ENCODE measurements at places on chromosomes 5 and 9.
A peak's percentile ranks its signal among the peaks of the same experiment; 100 is the strongest.

DNA sequence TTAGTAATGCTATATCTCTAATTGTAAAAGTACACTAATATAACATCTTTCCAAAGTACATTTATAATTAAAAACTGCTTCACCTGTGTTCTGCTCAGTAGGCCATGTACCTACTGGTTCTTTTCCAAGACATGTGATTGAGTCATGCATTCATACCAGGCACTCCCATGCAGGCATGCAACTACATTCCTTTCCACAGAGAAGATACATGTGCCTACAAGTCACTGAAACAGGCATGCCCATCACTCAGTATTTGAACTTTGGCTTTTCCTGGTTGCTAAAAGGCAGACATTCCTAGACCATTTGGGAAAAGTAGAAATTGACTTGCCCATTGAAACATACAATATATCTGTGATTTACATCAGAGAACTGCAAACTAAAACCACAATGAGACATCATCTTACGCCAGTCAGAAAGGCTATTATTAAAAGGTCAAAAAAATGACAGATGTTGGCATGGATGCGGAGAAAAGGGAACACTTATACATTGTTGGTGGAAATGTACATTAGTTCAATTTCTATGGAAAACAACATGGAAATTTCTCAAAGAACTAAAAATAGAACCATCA lies 148.3 kb upstream of the MOCS2 start:
- DNase-seq, result no peak

GRCh38 chr5:16552666-16553343 lies 64.0 kb downstream of the RETREG1 start:
- DNase-seq, result peak; percentile 47

GRCh38 chr9:4106081-4106759 lies 193.6 kb downstream of the GLIS3 start:
- no peak for DNase-seq

- DNase-seq, result no peak
These were observed 38.7 kb upstream of the UBTD2 start for GRCh38 chr5:172322028-172322965.

GRCh38 chr9:26078706-26079105 lies 400.5 kb upstream of the TUSC1 start:
- DNase-seq, result no peak

DNA sequence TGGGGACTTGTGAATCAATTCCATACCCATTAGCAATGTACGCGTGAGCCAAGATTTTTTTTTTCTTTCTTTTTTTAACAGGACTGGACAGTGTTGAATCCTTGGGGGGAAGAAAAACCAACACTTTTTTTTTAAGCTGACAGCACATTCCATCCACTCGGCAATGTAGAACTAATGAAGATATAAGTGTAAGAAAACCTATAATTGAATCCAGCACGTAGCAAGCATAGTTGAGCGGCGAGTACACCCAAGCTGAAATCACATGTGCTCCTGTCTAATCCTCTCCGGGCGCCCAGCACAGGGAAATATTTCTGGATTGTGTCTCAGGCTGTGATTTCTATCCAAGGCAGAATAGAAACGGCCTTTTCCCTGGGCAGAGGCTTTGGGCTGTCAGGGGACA lies 118.2 kb downstream of the BOD1 start:
- no peak for DNase-seq

DNA sequence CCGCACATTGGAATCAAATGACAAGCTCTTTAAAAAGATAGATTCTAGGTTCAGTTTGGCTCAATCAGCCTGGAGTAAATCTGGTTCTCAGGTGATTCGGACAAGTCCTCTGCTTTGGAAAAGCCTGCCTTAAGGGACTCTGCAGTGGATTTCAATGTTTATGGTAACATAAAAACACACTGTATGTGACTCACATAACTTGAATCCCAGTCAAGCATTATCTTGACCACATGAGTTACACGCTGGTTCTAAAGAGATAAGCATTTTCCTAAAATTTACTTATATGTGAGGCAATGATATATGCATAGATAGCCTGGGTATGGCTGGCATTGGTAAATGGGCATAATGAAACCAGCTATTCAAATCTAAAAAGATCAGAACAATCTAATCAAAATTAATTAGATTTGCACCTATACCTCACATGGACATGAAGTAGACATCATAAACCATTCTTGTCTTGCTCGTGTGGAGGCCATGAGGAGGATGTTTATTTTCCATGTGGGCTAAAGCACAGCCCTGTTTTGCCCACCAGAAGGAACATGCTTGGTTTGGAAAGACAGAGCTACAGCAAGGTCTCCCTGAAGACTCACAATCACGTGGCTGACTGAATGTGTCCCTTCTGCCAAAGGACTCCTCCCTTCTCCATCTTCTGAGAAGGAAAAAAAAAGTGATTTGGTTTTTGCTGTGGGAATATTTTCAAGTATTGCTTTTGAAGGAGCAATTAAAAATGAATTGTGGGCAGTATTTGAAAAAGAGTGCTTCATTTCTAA lies 351.7 kb downstream of the DIRAS2 start:
- no peak for DNase-seq

GRCh38 chr9:10661994-10662393 lies 49.2 kb upstream of the PTPRD start:
- no peak for DNase-seq

GRCh38 chr9:71854811-71855210 lies 56.2 kb downstream of the ABHD17B start:
- DNase-seq, result no peak

DNA sequence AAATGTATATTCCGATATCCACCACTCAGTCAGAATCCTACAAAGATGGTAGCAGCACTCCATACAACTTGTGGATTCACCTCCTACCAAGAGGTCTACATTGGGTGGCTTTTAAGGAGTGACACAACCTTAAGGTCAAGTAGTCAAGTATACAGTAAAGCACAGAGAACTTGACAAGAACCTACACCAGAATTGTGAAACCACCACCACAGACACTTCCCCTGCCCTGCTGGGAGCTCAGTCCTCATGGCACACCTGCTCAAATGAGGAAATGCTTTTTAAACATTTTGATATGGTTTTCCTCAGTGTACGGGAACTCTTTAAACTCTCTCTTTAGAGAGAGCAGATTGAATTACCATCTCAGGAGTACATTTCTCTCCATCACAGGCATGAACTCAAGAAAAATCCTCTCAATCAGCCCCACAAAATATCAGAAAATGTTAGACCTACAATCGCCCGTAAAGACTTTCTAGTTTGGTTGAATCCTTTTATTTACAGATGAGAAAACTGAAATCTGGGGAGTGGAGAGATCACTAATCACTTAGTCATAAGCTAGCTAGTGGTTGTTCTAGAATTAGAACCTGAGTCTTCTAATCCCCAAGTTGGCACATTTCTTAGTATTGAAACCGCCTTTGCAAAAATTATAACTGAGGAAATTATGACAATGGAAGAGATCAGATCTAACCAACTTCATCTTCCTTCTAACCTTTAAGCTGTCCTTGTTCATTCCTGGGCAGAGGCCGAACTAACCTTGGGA lies 38.5 kb upstream of the NR4A3 start:
- DNase-seq, result no peak

DNA sequence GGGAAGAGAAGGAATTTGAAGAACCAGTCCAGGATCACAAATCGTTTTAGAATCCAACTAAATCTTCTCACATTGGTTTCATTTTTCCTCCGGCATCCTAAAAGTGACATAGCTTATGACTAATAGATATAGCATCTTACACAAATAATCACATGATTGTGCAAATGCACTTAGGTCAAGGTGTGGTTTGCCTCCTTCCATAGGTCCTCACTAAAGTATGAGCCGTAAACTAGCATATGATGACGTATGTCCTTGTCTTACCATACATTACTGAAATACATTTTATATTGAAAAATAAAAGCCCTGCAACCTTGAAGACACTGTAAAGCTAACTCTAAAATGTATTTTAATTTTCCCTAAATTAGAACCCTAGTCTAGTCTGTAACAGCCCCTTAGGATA lies 362.7 kb upstream of the ADAMTS16 start:
- no peak for DNase-seq

- no peak for DNase-seq
These were observed 20.6 kb downstream of the IRF1 start for GRCh38 chr5:132470010-132470392.

DNA sequence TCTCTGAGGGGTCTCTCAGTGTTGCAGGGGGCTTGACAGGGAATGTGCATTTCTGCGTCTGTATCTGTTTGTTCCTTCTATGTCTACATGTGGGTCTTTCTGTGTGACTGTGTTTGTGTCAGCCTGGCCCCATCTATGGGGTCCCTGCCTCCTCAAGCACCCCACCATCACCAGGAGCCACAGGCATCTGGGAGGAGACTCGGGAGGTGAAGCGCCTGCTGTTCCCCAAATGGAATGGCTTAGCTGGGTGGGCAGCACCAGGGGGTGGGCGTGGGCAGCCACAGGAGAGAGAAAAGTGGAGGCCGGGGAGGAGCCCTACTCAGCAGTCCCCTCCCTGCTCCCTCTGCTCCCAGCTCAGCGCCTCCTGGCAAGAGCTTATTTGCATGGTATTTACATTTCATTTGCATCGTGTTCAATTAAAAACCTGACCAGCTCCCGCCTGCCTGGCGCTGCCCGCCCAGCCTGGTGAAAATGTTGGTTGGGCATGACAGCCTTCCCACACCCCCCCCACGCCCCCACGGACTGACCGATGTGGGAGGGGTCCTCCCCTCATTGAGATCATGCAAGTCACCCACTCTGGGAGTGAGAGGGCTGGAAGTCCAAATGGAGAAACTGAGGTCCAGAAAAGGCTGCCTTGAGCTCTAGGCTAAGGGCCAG lies 50.5 kb downstream of the CXXC5 start:
- no peak for DNase-seq

DNA sequence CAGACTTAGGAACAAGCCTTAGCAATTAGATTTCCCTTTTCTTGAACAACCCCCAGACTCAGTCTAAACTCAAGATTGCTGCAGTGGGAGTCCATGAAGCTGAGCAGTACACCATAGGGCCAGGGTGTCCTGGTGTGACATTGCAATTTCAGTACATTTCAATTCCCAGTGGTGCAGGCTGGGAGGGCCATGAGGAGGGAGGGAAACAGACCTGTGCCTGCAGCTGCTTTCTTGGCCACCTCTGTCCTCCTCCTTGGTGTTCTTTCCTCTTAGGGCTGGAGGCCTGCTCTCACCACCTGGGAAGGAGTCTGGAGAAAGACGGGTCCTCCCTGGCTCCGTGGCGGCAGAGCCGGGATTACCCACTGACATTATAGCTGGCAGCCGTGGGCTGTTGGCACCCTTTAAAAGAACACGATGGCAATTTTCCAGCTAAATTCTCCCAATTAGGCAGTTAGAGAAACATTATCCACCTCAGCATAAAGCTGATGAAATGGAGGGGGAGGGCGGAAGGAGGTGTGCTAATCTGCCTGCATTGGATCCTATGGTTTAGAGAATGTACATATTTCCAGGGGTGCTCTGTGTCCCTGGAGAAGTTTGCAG lies 186.4 kb downstream of the SLIT3 start:
- no peak for DNase-seq

DNA sequence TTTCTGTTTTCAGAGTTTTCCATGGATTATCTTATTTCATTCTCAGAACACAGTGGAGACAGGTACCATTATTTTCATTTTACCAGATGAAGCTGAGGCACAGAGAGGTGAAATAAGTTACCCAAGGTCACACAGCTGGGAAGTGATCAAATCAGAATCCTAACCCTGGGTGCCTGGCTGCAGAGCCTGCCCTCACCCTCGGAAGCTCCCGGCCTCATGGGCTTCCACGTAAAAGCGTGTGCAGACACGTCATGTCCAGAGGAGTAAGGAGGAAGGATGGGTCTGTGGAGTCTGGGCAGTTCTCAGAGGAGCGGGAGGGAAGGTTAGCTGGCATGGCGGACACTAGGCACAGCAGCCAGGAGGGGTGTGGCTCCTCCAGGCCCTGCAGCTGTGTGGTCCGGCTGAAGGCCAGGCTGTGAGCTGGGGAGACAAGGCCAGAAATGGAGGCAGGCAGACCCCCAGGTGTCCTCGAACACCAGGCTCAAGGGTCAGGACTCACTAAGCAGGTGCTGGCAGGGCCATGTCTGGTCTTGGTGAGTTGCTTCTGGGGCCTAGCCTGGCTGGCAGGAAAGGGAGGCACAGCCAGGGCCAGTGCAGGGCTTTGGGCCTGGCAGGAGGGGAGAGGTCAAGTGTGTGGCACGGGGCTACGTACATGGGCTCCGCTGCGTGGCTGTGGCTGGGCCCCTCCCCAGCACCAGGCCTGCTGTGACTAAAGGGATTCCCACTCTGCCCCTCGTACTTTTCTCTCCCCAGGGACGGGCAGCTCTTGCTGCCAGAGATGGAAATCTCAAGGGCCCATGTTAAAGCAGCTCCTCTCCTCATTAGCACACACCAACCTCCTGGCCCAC lies 5.6 kb downstream of the TBC1D9B start:
- no peak for DNase-seq

GRCh38 chr5:10539687-10539998 lies 24.2 kb upstream of the ANKRD33B start:
- no peak for DNase-seq

DNA sequence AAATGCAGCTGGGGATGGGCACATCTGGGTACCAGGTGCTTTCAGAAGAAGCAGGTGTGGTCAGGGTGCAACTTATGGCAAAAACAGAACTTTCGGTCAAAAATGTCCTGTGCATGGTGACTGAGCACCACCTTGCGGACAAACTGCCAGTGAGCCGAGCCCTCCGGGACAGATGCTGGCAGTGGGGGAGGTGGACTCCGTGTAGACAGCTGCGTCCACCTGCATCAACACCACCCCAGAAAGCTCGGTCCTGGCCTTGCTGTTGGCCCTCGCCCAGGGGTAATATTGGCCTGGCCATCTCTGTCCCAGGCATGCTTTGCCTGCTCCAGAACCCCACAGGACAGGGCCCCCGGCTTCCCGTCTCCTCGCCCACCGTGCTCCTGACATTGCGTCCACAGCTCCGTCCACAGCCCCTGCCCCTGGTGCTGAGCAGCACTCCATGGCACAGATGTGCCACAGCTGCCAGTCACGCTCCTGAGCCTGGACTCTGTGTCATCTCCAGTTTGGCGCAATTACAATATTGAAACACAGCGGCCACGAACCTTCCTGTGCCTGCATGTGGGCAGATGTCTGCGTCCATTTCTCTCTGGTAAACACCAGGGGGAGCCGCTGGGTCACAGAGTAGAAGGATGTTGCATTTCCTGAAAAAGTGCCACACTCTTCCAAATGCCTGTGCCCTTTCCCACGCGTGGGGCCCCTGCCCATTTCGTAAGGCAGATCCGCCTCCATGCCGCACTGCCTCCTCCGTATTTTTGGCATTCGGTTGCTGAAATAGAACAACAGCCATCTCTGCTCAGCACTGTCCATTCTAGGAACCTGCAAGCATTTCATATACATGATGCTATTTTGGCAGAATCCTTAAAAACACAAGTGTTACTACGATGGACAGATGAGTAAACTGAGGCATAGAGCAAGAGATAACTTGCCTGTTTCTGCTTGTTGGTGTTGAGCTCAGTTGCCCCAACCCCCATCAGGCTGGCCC lies 33.4 kb upstream of the SLC6A19 start:
- DNase-seq, result peak; percentile 37

Measured in activated CD4-positive, alpha-beta T cell treated with anti-CD3 and anti-CD28 coated beads for 24 hours (primary cell).